ENCODE measurements at places on chromosomes 6 and 20. TPM values are rescaled to one million over a fixed set of nuclear protein-coding genes. Genes with fewer than 3 reads are reported as not detected.

C6orf163 gene
- total RNA-seq = 0.71 TPM

FERMT1 gene
- total RNA-seq = not detected

FAM209B gene
- total RNA-seq = 2.3 TPM

INSM1 gene
- not detected for total RNA-seq

CST4 gene
- not detected for total RNA-seq

SEC63 gene
- total RNA-seq = 88.2 TPM

ADGB gene
- total RNA-seq = not detected

PRDM1 gene
- total RNA-seq = 35.5 TPM

AHI1 gene
- total RNA-seq = 17.9 TPM

ADGRF5 gene
- not detected for total RNA-seq

GTSF1L gene
- not detected for total RNA-seq

PREX1 gene
- total RNA-seq = 111 TPM

MYLK4 gene
- total RNA-seq = 0.61 TPM

MYB gene
- 3.7 TPM for total RNA-seq

DNA sequence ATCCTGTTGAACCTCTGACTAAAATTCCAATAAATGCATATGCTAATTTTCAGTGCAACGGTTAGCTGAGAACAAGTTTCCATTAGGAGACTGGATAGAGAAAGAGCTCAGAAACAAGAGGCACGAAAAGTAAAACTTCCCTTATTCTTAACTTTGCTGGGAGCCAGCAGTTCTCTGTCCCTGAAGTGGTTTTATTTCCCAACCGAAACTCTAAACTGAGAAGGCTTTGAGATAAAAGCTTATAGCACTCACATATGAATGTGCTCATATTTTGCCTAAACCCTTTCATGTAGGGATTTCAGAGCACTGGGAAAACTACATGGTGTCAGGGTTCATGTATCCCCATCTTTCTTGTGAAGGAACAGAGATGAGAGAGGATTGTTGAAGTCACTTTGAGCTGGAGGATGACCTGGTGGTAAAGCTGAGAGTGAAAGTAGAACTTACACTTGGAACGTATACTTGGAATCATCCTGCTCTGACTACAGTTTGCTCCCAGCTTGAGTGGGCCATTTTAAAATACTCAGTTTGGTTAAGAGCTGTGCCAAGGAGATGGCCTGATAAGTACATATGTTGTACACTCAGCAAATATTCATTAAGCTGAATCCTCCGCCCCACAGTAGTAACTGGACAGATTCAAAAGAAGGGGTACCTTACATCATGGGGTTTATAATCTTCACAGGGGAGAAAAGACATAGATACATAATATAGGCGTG lies 324.2 kb upstream of the CNR1 start:
- no peak for DNase-seq

DNA sequence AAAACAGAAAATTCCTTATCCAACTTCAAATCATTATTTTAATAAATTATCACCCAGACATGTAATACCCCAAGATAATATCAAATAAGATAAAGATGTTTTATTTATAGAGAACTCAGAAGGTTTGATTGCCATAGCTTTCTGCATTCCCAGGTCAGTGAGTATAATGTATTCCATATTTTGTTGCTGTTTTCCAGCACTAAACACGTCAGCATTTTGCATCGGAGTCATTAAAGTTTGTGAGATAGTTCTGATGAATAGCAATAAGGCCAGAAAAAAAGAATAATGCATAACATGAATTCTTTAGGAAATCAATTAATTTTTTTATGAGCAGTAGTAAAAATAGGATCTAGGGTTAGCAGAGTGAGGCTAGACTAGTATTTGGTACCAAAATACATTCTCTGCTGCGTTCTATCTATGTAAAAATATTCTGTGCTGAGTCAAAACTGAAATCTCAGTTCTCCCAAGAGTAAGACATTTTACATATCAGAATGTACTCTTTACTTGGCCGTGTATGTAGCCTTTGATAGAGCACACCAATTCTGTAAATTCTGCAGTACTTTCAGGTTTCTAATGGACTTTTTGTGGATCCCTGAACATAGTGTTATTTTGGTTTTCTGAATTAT lies 269.9 kb upstream of the AGPAT4 start:
- no peak for DNase-seq

GRCh38 chr6:5160206-5160605 lies 75.1 kb downstream of the PPP1R3G start:
- no peak for DNase-seq

GRCh38 chr6:163123098-163123497 lies 291.4 kb upstream of the QKI start:
- no peak for DNase-seq

DNA sequence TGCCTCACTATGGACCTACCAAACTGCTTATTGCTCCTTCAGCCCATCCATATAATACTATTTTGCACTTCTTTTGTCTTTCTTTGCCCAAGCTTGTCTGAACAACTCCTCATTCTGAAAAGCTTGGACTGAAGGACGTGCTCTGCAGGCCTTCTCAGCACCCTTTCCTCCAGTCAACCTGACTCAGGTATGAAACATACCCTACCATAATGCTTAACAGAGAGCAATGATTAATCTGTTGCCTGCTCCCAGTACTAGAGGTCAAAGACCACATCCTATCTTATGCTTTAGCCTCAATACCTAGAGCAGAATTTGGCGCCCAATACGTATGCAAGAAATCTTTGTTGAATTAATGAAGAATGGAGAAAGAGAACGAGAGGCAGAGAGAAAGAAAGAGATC lies 55.2 kb downstream of the ATXN1 start:
- no peak for DNase-seq

DNA sequence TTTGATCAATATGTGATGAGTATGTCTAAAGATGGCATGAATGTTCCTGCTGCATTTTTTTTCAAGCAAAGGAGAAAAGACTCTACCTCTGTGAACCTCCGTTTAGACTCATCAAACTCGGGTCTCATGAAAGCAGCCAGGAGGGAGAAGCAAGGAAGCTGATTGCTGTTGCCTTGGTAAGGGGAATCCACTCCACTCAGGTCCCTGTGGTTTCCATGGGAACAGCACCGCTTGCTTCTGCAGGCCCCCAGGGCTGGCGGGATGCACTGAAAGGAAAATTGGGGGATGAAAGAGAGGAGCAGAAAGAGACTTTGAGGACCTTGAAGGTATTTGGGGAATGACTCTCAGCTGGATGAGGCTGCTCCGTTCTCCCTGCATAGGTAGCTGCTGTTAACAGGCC lies 249.6 kb upstream of the RIN2 start:
- DNase-seq = no peak

- DNase-seq = no peak
Measured at GRCh38 chr6:149860834-149861602, 3.1 kb downstream of the LRP11 start.

- peak; percentile 79 for DNase-seq
Measured at GRCh38 chr6:161273274-161273751, 548 bp downstream of the AGPAT4 start.

GRCh38 chr20:44218446-44218845 lies 7.9 kb upstream of the OSER1 start:
- peak; percentile 58 for DNase-seq

DNA sequence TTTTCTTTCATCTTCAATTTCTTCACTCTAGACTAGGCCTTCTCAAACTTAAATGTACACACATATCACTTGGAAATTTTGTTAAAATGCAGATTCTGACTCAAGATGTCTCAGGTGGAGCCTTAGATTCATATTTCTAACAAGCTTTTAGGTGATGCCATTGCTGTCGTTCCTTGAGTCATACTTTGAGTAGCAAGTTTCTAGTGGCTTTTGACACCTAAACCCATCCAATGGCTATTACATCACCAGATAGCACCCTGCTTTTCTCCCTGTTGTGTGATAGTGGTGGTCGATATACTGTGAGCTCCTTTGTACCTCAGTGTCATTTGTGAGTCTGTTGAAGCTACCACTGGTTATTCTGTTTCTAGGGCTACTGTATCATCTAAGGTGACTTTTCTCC lies 34.8 kb upstream of the BAG2 start:
- DNase-seq = no peak

GRCh38 chr6:137764464-137764863 lies 102.6 kb upstream of the TNFAIP3 start:
- no peak for DNase-seq

- no peak for DNase-seq
Measured at GRCh38 chr6:166365806-166366205, 16.9 kb downstream of the MPC1 start.

DNA sequence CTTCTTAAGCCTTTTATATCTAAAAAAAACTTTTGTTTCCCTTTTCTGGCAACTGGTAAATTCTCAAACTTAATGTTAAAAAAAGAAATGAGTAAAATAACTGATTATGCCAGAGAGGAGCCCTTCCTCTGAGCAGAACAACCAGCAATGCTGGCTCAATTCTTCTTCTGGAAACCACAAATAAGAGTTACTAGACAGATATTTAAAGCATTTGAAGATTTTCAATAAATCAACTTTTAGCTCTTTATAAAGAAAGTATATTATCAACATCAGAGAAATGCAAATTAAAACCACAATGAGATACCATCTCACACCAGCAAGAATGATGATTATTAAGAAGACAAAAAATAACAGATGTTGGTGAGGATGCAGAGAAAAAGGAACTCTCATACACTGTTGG lies 61.1 kb upstream of the TCF21 start:
- DNase-seq = no peak

DNA sequence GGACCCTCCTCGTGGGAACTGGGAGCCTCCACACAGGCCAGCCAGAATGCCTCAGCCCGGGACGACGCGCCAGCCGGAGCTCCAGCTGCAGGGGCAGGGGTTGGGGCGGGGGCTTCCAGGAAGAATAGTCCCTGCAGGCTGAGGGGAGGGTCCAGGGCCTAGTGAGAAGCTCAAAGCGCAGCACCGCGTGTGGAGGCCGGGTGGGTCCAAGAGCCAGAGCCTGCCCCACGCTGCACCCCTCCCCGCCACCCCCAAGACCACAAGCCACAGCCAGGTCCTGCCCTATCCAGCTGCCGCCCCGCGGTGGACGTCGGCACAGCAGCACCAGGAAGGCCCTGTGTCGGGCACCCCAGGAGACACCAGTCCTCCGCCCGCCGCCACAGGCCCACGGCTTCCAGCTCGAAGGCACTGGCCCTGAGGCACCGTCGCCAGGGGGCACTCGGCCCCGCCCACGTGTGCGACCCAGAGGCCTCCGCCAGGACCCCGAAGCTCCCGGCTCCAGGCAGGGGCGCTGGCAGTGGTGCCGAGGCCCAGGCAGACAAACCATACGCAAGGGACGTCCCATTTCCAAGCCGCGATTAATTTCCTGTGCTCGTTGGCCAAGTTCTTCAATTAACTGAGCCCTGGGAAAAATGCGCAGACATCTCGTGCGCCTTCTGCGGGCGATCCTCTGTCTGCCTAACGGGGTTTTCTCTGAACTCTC lies 19.5 kb downstream of the KCNQ2 start:
- DNase-seq = peak; percentile 52

GRCh38 chr6:74000666-74001490 lies 304.9 kb downstream of the CD109 start:
- DNase-seq = no peak

GRCh38 chr20:53658973-53659372 lies 65.3 kb upstream of the ZNF217 start:
- no peak for DNase-seq

DNA sequence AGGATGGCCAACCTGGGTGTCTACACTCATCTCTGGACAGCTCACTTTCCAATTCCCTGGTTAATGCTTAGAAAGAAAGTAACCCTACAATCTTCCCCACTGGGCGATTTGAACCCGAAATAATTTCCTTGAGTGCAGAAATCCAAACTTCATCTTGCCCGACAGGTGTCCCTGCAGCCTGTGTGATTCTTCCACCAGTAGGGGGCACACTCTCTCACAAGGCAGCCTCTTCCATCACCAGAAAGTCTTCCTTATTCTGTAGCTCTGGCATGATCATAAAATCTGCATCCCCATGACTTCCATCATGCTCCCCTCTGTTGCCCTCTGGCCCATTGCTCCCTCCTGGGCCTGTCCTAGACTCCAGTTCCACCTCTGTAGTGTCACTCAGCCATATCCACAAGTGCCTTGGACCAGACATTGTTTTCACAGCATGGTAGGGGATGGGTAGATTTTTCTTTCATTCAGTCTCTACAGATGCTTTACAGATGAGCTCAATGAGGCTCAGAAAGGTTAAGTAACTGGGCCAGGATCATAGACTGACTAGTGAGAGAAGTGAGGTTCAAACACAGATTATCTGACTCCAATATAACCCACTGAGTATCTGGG lies 170.4 kb upstream of the SPTLC3 start:
- no peak for DNase-seq

DNA sequence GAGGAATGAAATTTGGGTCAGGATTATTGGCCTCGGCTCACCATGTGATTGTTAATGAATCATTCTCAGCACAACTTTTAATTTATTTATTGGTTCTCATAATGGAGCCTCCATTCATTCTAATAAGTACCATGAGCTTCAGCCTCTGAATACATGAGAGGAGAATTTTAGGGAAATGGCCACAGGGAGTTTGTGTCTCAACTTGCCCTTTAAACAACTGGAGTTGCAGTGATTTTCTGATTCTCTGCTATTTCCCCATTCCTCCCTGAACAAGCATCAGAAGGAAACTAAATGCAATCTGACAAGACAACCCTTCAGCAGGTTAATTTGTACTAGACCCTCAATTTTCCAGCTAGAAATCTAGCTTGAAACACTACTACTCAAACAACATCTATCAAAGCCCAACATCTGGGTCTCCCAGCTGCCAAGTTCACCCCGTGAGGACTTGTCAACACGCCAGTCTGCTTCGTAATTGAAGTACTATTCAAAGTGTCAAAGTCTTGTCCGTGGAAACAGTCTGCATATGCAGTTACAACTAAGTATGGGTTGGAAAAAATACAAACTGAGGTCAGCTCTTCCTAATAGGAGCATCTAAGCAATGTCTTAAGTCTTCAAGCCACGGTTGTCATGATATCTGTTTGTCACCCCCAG lies 235.4 kb downstream of the CDH4 start:
- DNase-seq = no peak

DNA sequence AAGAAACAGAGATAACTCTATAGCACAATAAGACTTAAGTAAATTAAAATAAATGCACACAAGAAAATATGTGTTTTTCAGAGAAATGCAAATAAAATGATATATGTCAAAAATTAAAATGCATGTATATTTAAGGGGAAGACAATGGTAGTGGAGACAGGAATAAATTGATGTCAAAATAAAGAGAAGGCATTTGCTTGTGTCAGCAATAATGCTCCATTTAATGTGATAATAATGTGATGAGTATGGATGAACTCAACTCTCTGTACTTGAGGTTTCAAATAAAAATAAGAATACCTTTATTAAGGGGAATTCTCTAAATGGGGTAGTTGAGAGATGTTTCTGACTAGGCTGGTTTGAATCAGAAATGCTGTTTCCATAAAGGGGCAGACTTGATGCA lies 45.7 kb upstream of the BCKDHB start:
- no peak for DNase-seq

All from CD8-positive, alpha-beta T cell (primary cell).